H54 (cell line): ENCODE measurements at places on chromosomes 5 and 9.

GRCh38 chr9:86614871-86615849 is 260.9 kb upstream of the TUT7 start:
- DNase-seq: peak; percentile 14

GRCh38 chr5:165029099-165029870 is 1523.9 kb downstream of the MAT2B start:
- no peak for DNase-seq

GRCh38 chr5:143004361-143005145 is 234.4 kb downstream of the ARHGAP26 start:
- DNase-seq: no peak

DNA sequence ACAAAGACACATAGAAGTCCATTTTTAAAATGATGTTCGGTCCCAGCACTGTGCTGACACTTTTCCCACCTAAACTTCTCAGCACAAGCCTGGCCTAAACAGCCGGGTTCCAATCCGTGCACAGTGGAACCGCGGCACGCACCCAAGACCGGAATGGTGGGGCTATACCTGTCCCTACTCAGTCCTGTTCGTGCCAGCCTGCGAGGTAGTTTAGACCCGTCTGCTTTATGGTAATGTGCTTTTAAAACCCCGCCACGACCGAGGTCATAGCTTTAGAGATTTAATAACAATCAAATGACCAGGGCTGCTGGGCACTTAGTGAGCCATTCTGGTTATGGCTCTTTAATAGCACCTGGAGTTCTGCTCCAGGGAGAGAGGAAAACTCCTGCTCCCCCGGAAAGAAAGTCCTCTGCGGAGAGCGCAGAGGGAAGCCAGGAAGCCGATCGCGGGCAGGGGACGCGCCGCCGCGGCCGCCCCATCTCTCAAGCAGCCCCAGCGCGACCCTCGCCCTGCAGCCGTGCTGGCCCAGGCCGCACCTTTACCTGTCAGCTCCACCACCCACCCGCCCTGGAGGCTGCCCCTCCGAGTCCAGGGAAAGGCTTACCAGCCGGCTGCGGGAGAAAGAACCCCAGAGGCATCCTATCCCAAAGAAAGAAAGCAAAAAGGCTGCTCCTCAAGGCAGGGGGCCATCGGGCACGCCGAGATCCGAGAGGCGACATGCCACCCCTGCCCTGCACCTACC is 511 bp downstream of the ARL15 start:
- DNase-seq: no peak

DNA sequence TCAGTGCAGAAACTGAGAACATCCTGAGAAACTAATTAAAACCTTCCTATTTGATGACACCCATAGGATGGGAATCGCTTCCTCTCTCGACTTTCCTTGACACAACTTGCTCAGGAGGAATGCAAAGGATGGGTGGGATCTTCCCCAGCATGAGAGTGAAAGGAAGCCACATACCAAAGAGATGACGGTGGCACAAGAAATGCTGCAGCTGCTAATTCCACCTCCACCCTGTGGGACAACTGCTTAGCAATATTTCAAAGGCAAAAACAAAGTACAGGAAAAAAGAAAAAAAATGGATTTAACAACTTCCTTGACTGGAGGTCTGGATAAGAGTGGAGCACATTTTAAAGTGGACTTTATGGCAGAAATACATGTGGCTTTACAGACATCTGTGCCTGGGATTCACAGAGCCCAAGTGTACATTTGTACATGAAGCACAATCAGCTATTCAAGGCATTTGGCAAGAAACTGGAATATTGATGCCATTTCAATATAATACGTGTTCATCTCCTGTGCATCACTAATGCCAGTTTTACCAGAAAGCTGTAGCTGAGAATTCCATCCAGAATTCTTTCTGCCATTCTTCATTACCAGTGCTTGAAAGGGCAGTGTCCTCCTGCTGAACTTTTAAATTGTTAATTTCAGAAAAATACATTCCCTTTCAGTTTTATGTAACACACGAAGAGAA is 359.2 kb upstream of the ACTBL2 start:
- no peak for DNase-seq

DNA sequence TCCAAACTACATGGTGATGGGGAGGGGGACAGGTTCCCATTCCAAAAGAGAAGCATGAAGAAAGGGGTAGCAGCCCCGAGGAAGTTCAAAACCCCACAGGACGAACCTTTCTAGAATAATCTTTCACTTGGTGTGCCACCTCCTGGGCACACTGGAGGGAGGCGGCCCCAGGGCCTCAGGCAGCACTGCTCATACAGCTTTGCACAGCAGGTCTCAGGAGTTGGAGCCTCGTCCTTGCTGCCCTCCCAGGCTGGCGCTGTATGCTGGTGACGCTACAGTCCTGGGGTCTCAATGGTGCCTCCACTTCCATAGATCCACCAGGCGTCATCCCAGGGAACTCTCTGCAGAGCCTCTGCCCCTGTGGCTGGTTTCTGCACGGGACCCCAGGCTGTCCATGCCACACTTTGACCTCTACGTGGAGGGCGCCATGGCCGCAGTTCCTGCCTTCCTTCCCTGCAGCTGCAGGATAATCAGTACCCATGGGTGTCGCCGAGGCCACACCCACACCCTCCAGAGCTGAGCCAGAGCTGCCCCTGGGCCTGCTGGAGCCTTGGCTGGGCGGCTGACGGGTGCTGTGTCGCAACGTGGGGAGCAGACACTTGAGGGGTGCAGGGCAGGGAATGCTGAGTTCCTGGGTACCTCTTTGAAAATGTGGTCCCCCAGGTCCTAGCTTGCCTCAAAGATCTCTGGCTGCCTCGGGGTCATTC is 95.3 kb downstream of the COL5A1 start:
- no peak for DNase-seq

DNA sequence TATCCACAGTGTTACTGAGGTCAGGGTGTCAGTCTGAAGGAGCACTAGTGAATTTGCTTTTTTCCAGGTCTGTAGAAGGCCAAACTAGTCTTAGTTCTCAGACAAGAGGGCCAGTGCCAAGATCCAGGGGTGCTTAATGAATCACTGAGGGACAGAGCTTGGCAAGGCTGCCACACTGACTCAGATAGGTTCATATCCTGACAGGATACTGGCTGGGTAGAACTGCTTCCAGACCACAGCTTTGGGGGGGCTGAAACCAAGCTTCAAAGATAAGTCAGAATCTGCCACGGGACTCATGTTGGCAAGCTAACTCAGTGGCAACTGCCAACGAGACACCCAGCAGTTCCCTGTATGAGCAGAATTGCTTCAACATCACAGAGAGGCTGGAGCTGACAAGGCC is 1125.4 kb downstream of the EFNA5 start:
- DNase-seq: peak; percentile 13

DNA sequence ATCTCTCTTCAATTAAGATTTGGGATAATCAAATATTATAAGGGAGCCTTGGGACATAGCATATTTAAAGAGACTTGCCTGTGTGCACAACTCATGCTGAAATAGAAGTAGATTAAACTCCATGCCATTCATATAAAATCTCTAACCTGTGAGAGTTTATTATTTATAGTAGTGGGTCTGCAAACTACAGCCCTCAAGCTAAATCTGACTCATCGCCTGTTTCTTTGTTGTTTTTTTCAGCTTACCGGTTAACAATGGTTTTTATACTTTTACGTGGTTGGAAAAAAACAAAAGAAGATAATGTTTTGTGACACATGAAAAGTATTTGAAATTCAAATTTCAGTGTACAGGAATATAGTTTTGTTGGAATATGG is 61.9 kb upstream of the GHR start:
- no peak for DNase-seq

DNA sequence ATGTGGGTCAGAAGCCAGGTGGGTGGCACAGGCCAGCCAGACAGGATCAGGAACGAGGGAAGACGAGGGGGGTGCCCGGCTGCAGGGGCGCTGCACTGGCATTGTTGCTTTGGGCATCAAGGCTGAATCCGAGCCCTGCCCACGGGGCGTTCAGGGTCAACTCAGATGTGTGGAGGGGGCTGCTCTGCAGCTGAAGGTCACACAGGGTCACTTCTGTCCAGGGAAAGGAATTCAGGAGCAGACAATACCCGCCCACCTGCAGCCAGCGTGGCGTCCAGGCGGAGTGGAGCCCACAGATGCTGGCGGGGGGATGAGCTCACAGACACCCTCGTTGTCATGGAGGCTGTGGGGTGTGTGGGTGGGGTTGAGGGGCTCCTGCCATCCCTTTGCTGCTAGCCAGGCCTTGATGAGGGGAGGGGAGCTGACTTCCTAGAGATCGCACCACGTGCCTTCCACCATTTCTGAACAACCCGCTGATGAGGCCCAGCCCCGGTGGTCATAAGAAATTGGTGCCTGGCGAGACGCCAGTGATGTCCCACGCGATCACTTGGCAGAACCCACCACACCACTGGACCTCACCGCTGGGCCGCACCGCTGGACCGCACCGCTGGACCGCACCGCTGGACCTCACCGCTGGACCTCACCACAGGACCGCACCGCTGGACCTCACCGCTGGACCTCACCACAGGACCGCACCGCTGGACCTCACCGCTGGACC is 31.2 kb downstream of the MRPL36 start:
- no peak for DNase-seq

GRCh38 chr5:112532654-112533360 is 113.7 kb upstream of the EPB41L4A start:
- DNase-seq: no peak

DNA sequence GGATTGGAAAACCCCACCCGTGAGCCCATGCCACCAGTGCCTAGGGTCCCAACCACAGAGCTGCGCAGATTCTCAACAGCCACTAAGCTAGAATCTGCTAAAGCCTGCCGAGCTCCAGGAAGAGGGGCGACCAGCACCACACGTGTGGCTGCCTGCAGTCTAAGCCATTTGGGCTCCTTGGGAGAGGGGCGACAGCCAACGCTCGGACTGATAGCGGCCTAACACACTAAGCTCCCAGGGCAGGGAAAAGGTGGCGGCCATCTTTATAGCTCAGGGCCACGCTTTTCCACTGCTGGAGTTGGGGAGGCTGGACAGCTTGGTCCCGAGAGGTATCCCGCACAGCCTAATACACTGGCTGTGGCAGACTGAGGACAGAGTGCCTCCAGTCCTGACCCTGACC is 631.8 kb downstream of the CETN3 start:
- no peak for DNase-seq

- DNase-seq: peak; percentile 79
Observed at GRCh38 chr9:87684627-87685219, 41.2 kb upstream of the CTSL start.

GRCh38 chr5:67318746-67319145 is 122.1 kb upstream of the CD180 start:
- DNase-seq: no peak

DNA sequence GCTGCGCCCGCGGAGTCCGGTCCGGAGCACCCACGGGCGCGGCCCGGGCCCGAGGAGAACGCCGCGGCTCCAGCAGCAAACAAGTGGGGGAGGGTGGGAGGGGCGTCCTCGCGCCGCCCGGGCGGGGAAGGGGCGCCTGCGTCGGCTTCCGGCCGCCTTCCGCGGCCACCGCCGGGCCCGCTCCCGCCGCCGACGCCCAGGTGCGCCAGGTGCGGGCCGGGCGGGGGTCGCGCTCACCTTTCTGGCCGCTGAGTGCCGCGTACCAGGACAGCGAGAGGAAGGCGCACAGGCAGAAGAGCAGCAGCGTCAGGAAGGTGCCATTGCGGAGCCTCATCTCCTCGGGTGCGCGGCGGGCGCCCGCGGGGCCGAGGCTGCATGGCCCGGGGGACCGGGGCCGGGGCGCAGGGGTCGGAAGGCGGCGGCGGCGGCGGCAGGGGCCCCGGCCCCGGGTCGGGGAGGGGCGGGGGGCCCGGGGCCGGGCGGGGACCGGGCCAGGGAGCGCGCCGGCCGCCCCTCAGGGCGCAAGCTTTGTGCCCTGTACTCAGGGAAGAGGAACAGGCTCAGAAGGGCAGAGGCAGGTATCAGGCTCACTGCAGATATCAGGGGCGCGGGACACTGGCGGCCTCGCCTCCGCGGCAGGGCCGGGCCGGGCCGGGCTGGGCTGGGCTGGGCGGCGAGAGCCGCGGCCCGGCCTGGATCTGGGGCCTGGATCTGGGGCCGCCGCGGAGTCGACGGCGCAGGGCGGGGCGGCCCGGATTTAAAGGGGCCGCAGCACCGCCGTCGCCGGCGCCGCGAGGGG is at the start of gene MGAT4B:
TSS of gene MGAT4B (minus strand) at position 617 of the 799 bp plus-strand sequence. CDS start at position 334, 283 bp downstream.
- DNase-seq: peak; percentile 89

GRCh38 chr5:7878381-7878873 is 9.5 kb downstream of the MTRR start:
- DNase-seq: no peak

DNA sequence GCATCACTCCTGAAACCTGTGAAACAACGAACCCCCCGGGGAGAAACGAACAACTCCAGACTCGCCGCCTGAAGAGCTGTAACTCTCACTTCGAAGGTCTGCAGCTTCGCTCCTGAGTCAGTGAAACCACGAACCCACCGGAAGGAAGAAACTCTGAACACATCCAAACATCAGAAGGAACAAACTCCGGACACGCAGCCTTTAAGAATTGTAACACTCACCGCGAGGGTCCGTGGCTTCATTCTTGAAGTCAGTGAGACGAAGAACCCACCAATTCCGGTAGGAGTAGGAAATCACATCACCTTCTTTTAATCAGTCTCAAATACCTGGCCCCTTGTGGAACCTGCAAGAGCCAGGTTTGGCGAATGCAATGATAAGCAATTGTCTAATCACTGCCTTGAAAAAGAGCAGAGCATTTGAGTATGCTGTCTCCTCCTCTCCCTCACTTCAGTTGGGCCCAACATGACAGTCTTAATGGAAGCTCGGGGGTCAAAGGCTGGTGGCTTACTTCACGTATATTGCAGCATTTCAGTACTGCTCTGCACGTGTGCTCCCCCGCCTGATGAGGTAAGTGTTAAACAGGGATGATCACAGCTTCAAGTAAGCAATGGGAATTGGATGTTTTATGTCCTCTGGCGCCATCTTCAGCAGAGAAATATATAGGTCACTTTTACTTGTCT is 473 bp downstream of the IRGM start:
- DNase-seq: peak; percentile 38

GRCh38 chr5:127912411-127912810 is 171.2 kb upstream of the SLC12A2 start:
- DNase-seq: no peak

GRCh38 chr5:15889001-15889400 is 290.6 kb downstream of the MARCHF11 start:
- DNase-seq: no peak

- no peak for DNase-seq
Observed at GRCh38 chr9:76571743-76572146, 112.8 kb downstream of the GCNT1 start.

GRCh38 chr5:106894964-106895363 is 775.8 kb downstream of the EFNA5 start:
- DNase-seq: no peak

- no peak for DNase-seq
Observed at GRCh38 chr5:54860321-54860720, 125.1 kb downstream of the ESM1 start.
